Renal pelvis (tissue), 12 donors: ENCODE measurements at places on chromosomes 7 and 10. TPM values are rescaled to one million over a fixed set of nuclear protein-coding genes. Genes with fewer than 3 reads are reported as not detected.

Gene RASSF4
- polyA plus RNA-seq: 33.9 TPM

DNA sequence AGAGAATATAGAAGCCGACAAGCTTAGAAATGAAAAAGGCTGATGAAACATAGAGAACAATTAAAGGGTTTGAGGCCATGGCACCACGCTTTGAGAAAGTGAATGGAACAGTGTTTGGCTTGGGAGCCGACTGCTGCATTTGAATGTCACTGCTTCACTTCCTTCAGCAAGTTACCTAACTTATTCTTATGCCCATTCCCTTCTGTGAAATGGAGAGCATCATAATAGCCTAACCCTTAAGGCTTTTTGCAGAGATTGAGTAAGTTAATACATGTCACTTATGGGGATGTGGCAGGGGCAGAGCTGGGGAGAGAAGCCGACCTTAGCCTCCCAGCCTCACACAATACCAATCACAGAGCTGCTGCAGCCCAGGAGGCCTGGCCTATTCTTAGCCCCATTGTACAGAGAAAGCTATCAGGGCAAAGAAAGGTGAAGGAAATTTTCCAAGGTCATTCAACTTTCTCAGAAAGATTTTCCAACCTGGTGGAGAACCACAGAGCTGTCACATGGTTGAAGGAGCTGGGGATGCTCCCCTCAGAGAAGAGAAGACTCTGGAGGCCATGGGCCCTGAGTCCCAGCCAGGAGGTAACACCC, 186.0 kb upstream of the GDF10 start:
- no peak for DNase-seq

DNA sequence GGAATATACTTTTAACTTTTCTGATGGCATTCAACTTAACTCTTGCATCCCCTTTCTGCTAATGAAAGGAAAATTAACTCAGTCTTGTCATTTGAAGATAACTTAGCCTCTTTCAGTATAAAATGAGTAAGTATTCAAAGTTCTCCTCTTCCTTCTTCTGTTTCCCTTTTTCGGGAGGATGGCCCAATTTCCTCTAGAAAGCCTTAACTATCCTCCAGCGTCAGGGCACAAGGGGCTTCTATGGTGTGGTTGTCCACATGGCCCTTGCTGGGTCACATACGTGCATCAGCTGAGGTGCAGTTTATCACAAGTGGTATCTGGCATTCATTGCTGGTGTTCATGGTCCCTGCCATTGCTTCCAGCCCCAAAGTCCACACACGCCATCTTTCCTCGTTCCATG, 17.8 kb upstream of the GSAP start:
- no peak for DNase-seq

DNA sequence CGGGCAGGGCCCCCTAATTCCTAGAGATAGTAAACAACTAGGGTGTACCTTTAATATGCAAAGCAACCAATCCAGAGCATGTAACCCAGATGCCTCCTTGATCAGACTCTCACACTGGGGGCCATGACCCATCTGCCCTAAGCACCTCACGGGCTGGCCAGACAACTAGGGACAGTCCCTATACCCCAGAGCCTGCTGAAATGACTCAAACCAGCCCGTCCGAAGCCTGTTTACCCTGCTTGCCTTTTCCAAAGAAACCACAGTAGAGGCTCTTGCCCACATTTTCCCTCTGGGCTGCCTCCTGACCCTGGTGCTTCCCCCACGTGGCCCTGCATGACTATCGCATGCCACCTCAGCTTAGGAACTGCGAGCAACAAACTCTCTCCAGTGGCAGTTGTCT, 46.2 kb downstream of the RGS10 start:
- DNase-seq: no peak

DNA sequence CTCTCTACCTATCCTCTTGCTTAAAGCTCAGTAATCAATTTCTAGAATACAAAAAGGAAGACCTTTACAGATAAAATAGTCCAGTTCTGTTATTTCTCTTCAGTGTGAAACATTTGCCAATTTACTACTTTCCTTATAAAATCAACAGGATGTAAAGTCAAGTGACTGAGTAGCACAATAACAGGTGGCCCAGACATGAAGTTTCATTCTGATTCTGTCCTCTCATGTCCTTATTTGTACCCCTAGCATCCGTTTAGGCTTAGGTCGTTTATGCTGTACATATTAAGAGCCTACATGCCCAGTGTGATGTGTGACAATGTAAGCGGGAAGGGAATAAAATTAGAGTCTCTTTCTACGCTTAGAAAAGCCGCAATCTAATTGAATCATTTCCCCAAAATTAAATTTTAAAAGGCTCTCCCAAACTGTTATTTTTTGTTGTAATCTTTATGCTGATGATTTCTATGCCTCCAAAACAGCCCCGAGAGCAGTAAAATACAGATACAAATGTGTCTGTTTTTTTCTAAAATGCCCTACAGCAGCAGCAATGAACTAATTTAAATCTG, 29.1 kb downstream of the EPC1 start:
- DNase-seq: no peak

DNA sequence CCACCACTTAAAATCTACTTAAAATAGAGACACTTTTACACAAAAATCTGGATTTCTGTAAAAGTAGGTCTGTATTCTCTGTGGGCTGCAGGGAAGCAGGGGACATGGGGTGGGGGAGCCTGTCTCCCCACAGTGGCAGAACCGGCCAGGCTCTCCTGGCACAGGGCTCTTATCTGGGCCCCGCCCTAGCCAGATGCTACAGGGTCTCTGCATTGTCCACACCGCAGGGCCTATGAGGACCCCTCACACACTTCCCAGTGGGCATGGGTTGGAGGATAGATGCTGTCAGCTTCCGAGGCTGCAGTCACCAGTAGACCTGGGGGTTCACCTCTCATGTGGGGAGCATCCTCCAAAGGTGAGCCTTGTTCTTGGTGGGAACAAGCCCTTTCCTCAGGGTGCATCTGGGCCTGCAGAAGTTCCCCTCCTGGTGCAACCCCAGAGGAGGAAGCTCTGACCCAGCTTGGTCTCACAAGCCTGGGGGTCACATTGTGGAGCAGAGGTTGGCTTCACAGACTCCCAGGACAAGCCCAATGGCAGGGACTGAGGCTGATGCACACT, 15.4 kb upstream of the MYL7 start:
- DNase-seq: no peak

DNA sequence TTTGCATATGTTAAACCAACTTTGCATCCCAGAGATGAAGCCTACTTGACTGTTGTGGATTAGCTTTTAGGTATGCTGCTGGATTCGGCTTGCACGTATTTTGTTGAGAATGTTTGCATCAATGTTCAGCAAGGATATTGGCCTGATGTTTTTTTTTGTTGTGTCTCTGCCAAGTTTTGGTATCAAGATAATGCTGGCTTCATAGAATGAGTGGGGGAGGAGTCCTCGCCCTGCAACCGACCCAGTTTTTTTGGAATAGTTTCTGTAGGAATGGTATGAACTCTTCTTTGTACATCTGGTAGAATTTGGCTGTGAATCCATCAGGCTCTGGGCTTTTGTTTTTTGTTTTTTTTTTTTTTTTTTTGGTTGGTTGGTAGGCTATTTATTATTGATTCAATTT, 147.9 kb downstream of the AHR start:
- no peak for DNase-seq
